ENCODE measurements at places on chromosomes 12 and 14.

DNA sequence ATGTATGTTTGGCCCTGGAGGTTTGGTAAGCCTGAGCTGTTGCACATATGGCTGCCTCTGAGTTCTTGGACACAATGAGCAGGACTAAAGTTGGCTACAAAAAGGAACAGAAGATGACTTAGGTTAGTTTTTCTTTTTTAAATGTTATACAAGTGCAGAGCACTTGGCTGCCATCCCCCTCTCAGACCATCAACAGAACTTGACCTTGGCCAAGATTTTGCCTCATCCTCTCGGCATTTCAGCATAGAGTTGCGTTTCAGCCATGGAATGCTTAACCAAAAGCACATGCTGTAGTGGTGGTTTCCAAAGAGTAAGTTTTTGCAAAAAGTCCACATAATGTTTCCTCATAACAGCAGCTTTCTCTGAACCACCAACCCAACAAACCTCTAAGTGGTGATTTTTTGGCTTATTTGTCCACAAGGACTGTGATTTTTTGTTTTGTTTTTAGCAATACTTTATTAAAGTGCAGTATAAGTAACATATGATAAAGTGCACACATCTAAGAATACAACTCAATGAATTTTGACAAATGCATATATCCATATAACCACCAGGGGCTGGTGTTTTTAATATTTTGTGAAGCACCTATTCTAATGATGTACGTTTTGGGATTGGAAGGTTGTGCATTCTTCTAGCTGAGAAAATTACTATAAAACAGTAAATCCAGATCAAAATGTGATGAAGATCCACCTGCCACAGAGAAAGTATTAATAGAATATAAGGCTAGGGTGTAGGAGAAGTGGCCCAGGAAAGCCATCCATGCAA lies 12.1 kb upstream of the GALNT16 start:
- peak; percentile 81 for DNase-seq

- DNase-seq: no peak
These were observed 21.9 kb downstream of the ZFYVE21 start for GRCh38 chr14:103737432-103738045.

DNA sequence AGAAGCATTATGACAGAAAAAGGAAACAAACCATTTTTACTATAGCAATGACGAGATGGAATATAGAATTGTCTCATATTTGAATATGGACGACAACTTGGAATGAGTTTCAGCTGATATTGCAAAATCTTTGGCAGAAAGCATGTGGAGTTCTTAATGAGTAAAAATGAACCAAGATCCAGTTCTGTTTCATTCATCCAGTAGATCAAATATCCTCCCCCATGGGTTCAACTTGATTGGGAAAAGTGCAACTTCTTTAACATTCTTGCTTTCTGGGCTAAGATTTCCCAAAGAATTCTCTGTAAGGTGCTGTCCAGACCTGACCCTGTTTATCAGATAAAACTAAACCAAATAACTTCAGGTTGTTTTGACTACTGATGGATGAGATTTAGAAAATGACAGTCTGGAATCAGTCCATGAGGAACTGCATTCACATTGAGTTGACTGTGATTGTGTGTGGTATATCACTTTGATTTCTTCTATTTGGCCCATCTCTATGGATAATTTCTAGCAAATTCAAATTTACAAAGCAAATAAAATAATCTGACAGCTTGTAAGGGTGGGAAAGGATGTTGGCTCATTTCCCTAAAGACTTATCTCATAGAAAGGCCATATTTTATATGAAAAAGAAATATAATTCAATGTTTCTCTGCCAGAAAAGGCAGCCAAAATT lies 267.4 kb downstream of the ADAMTS20 start:
- DNase-seq: no peak

- DNase-seq: peak; percentile 6
These were observed 91.5 kb upstream of the IGF1 start for GRCh38 chr12:102571889-102572288.

- peak; percentile 15 for DNase-seq
These were observed 16.8 kb upstream of the FAR2 start for GRCh38 chr12:29132316-29132715.

DNA sequence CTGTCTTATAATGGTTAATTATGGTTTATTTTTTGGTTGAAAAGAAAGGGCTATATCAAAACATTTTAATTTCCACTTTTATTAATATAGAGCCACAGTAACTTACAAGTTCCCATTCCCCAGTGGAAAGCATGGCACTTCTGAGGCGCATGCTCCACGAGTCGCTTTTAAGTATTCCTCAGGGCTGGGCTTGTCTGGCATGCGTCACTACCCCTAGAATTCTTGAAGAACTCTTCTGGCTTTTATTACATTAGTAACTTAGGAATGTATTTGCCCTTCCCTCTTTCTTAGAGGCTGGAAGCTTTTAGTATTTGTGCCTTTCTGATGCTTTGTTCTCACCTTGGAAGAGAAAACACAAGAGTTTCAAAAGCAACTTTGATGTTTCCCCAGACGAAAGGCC lies 81.1 kb downstream of the ESR2 start:
- DNase-seq: no peak

GRCh38 chr12:95532851-95533250 lies 18.4 kb downstream of the USP44 start:
- peak; percentile 59 for DNase-seq

- peak; percentile 6 for DNase-seq
These were observed 74.4 kb downstream of the CEP128 start for GRCh38 chr14:80867091-80867490.

DNA sequence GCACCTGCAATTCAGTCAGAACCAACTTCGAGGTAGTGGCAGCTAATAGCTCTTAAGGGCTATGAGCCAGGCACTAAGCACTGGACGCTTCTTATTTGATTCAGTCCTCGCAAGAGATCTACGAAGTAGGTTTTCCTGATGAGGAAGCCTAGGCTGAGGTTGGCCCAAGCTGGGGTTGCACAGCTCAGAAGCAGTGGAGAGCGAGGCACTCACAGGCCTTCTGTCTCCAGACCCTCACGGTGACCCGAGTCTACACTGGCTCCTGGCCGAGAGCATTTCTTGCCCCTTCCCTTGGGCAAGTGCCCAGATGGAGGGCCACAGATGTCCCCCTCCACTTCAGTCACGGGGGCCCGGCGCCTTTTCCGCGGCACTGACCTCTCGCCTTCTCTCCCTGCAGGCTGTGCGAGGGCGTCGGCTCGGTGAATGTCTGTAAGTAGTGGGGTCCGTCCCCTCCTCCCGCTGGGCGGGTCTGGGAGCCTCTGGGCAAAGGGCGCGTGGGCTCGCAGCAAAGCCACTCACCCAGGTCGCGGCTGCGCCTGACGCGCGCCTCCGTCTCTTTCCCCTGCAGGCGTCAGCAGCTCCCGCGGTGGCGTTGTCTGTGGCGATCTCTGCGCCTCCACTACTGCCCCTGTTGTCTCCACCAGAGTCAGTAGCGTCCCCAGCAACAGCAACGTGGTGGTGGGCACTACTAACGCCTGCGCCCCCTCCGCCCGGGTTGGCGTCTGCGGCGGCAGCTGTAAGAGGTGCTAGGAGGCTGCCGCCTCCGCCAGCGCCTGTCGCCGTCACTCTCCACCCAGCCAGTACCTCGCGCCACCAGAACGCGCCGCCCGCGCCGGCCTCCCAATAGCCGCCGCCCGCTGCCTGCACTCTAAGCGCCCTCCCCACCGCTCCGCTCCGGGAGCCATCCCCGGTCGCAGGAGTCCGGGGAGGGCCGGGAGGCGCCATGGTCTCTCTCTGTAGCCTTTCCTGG lies 13.1 kb downstream of the KRT83 start:
- no peak for DNase-seq

GRCh38 chr12:2117541-2117940 lies 64.8 kb downstream of the CACNA1C start:
- no peak for DNase-seq

GRCh38 chr12:128079-128478 lies 61.5 kb downstream of the IQSEC3 start:
- no peak for DNase-seq

GRCh38 chr14:33834466-33835260 lies 116.2 kb downstream of the EGLN3 start:
- DNase-seq: no peak

DNA sequence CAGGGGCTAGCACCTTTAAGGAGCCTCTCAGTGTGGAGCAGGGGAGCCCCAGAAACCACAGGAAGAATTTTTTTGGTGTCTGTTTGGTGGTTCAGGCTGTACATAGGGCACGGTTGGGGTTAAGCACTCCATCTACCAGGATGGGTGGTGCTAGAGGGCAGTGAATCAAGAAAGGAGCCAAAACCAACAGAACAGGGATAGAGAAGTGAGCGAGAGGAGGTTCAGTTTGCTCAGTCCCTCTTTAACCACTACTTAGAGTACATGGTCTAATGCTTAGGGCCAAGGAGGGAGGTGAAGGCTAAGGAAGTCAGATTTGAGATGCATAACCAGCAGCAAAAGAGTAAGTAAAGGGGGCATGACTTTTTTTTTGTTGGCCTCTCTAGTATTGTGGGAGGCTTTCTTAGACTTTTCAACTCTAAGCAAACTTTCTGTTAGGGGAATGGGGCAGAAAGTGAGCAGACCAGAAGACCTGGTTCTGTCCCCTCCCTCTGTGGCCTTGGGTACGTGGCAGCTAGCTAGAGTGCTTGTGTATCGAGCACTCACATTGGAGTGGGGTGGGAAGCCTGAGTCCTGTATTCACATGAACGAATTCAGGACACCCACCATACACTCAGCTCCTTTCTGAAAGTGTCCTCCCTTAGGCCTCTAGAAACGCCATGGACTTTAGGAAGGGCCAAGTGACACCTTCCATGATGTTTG lies 6.6 kb upstream of the NPFF start:
- DNase-seq: no peak

DNA sequence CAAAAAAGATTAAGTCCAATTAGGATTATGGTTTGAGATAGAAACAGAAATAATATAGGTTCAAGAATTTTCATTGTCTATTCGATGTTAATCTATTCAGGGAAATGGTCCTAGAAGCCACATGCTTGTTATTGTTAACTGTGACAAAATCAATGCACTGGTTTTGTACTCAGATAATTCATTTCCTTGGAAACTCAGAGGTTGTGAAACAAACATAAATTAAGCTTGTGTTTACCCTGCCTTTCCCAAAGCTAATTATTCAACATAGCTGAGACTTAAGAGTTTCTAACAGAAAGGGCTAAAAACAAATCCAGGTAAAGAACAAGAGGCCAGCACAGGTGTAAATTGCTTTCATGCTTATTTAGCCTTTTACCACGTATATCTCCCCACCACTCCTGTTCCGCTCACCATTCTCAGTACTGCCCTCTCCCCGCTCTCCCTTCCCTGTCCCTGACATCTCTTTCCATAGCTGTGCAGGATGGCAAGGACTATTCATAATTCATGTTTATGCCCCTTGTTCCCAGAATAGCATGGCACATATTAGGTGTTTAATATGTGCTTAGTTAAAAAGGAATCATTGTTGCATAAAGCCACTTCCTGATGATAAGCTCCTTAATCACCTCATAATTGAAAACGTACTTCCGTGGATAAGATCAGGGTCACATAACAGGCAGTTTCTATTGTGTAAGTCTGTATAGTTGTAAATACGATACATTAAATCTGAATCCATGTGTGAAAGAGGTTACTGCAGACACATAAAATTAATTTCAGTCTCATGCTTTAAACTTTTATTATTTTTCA lies 131.8 kb upstream of the USP15 start:
- DNase-seq: peak; percentile 7

DNA sequence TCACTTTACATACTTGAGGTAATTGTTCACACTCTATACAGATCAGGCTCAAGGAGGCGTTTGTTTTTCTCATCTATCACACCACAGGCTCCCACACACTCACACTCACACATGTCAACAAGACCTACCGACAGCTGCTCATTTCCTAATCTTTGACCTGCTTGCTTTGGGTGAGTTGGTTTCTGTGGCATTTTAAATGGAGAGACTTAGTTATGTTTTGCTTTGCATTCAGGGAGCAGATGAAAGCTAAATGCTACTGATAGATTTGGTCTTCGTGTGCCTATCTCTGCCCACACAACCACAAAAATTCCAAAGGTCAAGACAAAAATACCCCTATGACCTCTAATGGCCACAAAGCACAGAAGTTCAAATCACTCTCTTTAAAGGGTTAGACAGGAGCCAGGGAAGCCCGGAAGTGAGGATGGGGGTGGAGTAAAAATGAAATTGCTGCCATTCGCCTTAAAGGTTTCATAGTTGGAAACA lies 203.5 kb upstream of the G2E3 start:
- no peak for DNase-seq

DNA sequence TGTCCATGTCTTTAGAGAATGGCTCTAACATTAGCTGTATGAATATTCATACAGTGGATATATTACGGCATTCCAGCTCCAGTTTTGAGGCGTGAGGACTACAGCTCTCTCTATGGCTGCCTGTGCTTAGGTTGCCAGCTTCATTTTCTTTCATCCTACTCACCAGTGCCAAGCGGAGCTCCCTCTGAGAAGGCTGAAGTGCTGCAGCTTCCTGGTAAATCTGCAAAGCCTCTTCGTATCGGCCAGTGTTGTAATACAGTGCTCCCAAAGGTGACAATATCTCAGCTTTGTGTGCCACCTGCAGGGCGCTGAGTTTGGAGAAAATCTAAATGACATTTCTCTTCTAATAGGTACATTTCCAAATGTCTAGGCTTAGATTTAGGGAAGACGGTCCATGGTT lies 19.8 kb upstream of the OVCH1 start:
- DNase-seq: peak; percentile 1

GRCh38 chr12:105257321-105257728 lies 21.4 kb upstream of the APPL2 start:
- DNase-seq: peak; percentile 98

GRCh38 chr14:103743691-103744090 lies 28.1 kb downstream of the ZFYVE21 start:
- no peak for DNase-seq

GRCh38 chr14:55386037-55386808 lies 25.4 kb downstream of the ATG14 start:
- DNase-seq: no peak

DNA sequence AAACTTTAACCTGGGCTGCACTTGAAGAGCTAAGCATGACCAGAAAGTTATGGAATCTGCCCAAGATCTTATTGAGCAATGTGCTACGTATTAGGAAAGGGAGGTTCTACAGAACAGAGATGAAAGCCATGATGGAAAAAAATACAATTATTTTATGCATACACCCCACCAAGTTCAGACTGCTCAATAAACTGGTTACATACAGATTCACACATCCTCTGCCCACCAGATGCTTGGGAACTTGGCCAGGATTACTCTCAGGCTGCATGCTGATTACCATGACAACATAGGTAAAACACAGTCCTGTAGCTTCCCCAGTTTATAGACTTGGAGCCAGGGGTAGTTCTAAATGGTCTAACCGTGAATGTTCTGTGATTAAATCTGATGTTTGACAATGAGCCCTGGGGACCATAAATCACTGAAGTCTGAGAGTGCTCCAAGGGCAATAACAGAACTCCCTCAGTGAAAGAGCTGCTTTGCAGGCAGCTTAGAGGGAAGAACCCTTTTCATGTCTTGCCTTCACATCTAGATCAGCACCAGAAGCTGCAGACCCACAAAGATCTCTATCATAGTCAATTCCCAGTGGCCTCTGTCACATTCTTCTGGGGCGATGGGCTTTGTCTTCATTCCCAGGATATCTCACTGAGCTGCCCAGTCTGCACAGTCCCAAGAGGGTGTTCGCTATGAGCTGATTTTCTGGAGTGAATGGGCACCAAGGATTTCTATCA lies 232.2 kb downstream of the EMP1 start:
- peak; percentile 87 for DNase-seq
